ENCODE measurements at places on chromosomes 5 and 9.

GRCh38 chr5:123382252-123382651 lies 41.0 kb downstream of the CEP120 start:
- DNase-seq, result no peak

DNA sequence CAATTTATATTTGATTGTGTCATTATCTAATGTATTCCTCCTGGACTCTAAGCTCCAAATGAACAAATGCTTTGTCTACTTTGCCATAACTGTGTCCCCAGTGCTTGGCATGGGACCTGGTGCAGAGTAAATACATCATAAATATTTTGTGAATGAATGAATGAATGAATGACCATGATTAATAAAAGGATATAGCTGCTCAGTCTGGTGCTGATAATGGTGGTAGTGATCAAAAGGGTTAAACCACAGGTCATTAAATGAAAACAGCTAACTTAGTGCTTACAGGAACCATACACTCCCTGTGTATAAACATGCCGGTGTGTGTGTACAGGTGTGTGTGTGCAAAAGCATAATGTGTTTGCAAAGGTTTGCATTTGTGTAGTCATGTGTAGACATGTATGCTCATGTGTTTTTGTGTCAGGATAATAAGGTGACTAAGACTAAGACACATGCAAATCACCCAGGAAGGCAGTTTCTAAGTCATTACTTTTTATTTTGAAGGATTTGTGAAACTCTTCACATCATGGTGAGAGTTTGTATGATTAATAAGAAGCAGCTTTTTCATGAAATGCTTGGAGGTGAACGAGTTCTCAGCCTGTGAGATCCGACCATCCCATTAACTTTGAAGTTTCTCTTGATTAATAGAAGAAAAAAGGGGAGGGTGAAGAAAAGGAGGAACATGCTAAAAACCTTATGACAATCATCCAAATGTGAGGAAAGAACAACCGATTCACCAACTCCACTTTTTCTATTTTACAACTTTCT lies 24.6 kb downstream of the SPARC start:
- no peak for DNase-seq

GRCh38 chr5:90056911-90057705 lies 352.4 kb downstream of the CETN3 start:
- no peak for DNase-seq

GRCh38 chr5:154178661-154179060 lies 11.9 kb upstream of the GALNT10 start:
- DNase-seq, result no peak

DNA sequence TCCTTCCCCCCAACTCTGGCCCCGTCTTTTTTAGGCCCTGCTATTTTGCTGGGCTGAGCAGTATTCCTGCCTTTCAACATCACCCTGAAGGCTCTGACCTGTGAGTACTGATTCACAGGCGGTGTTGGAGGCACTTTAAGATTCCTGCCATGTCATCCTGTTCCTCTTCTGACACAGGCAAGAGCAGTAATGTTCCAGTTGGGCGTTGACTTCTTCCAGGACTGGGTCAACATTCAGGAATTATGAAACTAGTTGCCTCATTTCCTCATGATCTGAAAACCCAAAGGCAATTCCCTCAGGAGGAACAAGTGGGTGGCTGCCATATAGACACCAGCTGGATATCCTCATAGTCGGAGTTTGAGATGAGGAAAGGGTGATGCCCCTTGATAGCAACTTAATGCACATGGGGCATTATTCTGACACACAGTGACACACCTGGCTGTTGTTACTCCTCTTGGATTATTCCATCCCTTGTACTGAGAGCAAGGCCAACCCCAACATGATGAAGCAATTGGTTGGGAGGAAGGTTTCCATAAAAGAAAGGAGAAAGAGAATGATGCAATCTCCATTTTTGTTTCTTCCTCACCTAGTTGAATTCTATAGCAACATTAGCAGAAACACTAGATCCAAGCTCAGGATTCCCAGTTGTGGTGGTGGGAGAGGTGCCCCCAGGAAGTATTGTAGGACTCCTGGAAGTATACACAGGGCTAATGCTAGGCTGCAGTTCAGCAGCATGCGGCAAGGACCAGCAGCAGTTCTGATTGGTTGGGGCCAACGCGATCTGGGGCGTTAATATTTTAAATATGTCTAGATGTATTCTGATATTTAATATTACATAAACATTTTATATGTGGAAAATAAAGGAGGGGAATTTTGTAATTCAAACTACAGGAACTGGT lies 19.6 kb upstream of the GLRX start:
- no peak for DNase-seq

DNA sequence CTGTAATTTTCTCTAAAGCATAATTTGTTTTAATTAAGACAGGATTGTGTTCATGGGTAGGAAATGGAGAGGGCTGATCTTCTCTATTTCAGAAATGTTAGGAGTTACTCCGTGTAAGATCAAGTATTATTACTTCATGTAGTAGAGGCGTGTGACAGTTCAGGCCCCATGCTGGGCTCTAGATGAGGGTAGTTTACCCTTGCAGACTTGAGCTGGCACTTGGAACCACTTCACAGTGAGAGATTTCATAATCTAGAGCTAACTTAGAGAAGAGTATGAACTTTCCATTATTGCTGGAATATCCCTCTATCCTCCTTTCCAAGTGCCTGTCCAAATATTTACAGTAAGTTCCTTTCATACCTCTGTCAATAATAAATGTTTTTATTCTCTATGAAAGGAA lies 195.1 kb downstream of the PCSK5 start:
- DNase-seq, result no peak

GRCh38 chr9:33172256-33173238 lies 5.4 kb upstream of the B4GALT1 start:
- no peak for DNase-seq

DNA sequence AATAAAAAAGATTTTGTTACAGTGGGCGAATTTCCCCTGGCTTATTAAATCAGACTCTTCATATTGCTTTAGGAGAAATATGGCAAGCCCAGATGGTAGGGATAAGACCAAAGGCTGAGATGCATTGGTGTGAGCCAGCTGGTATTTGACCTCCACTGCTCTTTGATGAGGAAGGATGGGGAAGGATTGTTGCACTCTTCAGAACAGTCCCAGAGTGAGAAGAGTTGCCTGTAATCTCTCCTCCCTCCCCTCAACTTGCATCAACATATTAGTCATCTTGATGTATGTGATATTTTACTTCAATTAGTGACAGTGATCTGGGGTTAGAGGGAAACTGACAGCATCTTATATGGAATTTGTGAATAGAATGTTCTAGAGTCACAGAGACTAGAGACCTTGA lies 136.6 kb downstream of the ADAMTS12 start:
- no peak for DNase-seq

GRCh38 chr5:10584714-10585517 lies 21.0 kb downstream of the ANKRD33B start:
- DNase-seq, result no peak

- no peak for DNase-seq
Measured at GRCh38 chr5:432201-432927, 10.6 kb upstream of the EXOC3 start.

- no peak for DNase-seq
Measured at GRCh38 chr9:129465834-129466535, 154.9 kb downstream of the C9orf50 start.

- DNase-seq, result no peak
Measured at GRCh38 chr5:65478336-65478735, 3.4 kb downstream of the ADAMTS6 start.

GRCh38 chr5:9324348-9325077 lies 221.4 kb downstream of the SEMA5A start:
- no peak for DNase-seq

DNA sequence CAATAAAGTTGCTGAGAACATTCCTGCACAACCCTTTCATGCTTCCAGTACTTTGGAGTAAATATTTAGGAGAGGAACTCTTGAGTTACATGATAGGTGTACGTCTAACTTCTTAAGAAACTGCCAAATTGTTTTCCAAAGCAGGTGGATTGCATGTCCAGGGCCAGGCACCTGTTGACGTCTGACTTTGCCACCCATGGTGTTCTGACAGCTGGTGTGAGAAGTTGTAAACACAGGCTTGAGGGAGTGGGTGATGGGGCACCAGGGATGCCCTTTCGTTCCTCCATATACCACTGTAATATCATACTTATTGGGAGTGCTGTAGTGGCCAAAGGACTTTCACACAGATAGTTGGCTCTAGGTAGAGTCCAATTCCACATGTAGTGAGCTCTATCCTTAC lies 352.1 kb downstream of the GADD45G start:
- DNase-seq, result no peak

GRCh38 chr9:2962471-2963172 lies 118.7 kb upstream of the PUM3 start:
- no peak for DNase-seq

- no peak for DNase-seq
Measured at GRCh38 chr5:172640822-172641358, at the start of gene NEURL1B. NEURL1B (plus strand) TSS chr5:172641263; CDS start chr5:172641407, 144 bp downstream.

GRCh38 chr9:93976973-93977372 lies 21.8 kb upstream of the BARX1 start:
- DNase-seq, result no peak

- DNase-seq, result no peak
Measured at GRCh38 chr9:91776409-91777291, 173.4 kb downstream of the ROR2 start.

- no peak for DNase-seq
Measured at GRCh38 chr9:137744632-137745183, 125.9 kb downstream of the EHMT1 start.

DNA sequence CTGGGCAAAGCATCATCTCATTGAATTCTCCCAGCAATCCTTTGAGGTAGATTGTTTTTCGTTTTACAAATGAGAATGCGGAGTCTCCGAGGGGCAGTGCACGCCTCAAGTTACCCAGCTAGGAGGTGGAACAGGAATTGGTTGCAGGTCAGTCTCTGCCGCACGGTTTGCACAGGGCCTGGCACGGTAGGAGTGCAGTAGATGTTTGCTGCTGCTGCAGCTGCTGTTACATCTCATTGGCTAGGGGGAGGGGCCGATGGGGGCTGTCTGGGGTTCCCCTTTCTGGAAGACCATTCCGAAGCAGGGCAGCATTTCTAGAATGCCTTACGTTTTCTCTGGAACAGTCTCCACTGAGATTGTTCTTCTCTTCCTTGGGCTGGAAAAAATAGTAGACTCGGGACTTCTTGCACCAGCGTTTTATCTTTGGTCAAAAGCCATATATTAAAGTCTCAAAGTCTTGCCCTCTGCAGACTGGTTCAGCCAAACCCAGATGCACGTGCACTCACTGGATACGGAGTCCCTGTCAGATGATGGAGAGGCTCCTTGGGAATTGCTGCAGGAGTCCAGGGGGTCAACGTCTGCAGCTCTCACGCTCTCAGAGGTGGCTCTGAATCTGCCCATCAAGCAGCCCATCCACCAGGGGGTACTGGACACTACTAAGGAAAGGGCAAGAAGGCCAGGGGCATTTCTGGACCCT lies 1.2 kb downstream of the USP20 start:
- DNase-seq, result peak; percentile 56

DNA sequence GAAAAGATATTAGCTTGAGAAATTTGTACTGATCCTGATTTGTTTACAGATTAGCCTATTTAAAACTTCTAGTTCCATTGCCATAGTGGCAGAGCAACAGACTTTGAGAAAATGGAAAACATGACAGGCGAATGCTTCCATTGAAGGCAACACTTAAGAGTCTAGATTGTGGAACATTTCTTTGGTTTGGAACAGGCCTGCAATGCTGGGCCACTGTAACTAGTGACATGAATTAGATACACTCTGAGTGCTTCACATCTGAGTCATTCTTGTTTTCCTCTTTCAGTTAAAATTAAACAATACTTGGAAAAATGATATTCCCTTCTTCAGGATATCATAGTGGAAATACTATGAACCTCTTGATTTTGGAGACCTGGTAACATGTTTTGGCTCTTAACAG lies 453.6 kb upstream of the TUSC1 start:
- DNase-seq, result no peak

- DNase-seq, result no peak
Measured at GRCh38 chr5:181099602-181100086, 31.3 kb downstream of the OR2V1 start.

DNA sequence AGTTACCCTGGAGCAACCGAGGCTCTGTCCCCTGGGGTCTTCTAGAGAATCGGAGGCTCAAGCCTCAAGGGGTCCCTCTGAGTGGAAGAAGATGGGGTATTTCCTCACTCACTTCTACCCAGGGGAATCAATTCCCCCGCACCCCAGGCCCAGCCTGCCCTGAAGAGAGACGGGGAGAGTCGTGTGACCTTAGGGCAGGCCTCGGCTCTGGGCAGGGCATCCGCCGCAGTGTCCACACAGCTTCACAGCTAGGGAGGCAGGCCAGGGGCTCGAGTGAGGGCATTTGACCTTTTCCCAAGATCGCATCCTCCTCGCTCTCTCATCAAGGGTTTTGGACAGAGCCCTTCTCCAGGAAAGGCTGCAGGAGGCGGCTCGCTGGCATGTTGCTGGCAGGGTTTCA lies 57.9 kb upstream of the CNOT6 start:
- DNase-seq, result no peak

DNA sequence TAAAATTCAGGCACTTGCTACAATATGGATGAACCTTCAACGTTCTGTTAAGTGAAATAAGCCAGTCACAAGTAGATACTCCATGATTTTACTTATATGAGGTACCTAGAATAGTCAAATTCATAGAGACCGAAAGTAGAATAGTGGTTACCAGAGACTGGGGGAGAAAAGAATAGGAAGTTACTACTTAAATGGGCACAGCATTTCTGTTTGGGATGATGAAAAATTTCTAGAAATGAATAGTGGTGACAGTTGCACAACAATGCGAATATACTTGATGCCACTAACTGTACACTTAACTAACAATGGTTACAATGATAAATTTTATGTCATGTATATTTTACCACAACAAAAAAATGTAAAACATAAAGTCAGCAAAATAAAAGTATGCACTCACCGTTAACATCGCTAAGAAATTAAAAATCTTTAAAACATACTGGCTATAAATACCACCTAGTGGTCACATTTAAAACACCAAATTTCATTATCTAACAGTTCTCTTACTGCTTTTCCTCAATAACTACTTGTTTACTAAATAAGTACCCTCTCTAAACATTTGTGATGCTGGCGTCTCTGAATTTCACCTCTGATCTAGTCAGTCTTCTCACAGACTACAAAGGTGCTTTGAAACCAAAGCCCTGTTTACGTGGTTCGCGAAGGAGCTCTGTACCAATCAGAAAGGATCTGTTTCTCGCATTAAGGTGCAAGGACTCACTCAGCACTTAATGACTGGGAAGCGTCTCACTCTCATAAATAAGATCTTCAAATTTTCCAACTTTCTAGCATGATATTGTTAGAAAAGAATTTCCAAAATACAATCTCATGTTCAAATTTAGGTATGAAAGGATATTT lies 22.7 kb downstream of the KIF3A start:
- DNase-seq, result no peak

- peak; percentile 67 for DNase-seq
Measured at GRCh38 chr5:132557478-132558172, 848 bp downstream of the RAD50 start.

DNA sequence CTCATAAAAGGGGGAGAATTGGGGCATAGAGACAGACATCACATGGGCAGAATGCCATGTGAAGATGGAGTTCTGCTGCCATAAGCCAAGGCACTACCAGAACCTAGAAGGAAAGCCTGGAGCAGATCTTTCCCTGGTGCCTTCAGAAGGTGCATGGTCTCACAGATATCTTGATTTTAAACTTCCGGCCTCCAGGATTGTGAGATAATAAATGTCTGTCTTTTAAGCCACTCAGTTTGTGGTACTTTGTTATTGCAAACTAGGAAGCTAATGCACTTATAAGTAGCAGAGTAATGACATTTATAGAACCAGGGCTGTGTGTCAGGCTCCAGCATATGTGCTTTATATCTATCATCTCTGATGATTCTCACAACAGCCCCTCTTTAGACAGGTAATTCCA lies 130.4 kb downstream of the ASTN2 start:
- DNase-seq, result no peak

Measured in activated T-cell treated with anti-CD3 and anti-CD28 coated beads, Interleukin-2, amount 50 U/mL, for 24 hours (primary cell).